ENCODE measurements at places on chromosomes 1 and 21.

- DNase-seq = no peak
These were observed 86.8 kb downstream of the COL24A1 start for GRCh38 chr1:86069757-86070145.

DNA sequence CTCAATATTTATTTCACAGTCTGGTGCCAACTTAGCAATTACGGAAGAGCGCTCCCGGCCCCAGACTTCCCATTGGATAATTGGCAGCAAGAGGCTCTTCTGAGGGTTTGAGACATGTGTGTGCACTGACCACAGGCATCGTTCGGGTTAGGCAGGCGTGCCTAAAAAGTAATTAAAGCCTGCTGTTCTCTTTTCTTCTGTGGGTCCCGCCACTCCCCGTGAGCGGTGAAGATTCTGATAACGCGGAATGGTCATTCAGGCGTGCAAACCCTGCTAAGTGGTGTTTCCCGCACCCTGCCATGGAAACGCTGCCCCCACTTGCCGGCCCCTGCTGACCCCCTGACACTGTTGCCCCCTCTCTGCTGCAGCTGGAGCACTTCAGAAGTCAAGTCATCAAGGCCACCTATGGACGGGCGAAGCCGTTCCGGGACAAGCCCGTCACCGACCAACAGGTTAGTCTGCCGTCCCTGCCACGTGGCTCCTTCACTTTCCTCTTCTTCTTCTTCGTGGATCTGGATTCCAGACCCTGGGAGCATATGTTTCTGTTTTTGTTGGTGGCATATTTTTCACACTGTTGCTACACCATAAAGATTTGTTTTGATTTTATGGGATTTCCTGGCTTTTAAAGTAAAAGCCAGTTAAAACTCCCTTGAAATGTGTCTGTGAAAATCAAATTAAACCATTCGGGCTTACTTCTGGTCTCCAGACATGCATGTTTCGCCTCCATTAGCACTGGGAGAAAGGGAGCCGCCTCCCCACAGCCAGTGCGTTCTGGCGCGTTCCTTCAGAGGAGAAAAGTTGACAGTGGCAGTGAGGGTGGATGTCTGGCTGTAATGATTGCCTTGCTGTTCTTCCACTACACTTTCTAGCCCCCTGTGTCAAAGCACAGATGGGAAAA is 79.9 kb downstream of the FHAD1 start:
- DNase-seq = no peak

GRCh38 chr1:69739251-69739605 is 171.5 kb downstream of the LRRC7 start:
- no peak for DNase-seq

- DNase-seq = no peak
These were observed 52.4 kb downstream of the HNRNPR start for GRCh38 chr1:23291706-23292105.

DNA sequence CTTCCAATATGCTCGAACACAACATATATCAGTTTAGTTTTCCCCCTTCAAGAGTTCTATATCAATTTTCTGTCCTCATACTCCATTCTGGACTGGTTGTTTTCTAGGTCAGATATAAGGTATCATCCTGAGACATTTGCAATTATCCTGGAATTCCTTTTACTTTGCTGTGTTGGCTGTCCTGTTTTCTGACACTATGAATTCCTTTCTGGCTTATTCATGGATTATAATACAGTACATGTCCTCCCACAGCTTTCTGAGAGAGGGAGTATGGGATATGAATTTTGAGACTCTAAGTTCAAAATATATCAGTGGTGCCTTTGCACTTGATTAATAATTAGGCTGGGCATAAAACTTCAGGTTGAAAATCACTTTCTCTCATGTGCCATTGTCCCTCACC is 11.9 kb downstream of the PHTF1 start:
- no peak for DNase-seq

DNA sequence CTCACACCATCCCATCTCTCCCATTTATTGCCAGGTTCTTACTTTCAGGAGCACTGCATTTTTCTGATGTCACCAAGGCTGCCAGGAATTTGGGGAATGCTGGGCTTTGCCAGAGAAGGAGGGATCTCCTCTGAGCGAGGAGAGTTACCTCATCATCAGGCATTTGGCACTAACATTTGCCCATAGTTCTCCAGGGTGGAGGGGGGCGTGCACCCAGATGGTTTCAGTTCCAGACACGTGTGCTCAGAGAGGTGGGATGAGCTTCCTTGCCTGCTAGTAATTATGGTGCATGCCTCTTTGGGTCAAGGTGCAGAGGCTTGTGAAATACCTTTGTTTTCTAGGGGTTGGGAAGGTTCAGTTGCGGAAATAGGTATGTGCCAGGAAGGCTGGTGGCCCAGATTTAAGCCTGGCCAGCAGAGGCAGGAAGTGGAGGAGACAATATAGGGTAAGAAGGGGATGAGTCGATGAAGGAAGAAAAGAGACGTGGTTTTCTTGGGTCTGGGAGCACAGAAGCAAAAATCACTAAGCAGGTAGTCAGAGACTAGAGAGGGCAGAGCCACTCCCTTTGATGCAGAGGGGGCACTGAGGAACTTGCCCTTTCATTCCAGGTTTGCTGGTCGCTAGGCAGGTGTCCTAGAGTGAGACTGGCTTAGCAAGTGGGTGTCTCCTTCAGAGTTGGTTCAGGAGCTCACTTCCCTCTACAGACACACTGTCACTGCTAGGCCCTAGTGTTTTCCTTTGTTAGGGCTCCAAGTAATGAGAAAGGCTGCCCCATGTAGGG is 7.2 kb downstream of the TUFT1 start:
- no peak for DNase-seq

DNA sequence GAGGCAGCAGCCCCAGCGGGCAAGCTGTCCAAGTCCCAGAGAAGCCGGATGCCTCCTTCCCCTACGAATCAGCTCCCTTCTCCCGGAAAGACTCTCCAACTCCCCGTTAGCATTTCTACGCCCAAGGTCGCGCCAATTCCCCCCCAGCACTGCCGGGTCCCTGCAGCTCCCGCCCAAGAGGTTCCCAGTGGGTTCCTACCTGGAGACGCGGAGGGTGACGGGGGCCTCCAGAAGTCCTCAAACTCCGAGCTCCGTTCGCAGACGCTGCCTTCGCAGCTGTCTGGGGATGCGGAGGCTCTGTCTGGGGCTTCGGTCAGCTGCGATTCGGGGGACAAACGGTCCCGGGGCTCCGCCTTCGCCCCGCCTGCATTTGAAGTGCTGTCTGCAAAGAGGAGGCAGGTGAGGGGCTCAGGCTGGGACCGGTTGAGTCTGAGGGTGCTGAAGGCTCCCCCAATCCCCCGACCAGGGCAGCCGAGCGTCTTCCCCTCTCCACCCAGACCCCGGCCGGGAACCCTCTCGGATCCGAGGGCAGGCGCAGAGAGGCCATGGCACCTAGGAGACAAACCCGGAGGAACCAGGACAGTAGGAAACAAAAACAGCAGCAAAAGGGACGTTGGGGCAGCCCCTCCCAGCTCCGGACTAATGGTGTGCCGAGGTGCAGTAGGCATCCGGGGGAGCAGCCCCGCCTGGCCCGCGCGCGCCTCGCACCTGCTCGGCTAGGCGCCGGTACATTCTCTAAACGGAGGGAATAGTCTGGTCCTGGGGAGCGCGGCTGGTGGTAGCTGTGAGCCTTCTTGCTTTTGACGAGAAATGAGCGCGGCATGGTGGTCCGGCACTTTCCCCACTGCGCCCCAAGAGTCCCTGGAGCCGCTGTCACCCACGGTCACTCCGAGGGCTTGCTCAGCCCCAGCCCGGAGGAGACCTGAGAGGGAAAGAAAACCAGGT is 3.8 kb downstream of the GFI1 start:
- peak; percentile 41 for DNase-seq

DNA sequence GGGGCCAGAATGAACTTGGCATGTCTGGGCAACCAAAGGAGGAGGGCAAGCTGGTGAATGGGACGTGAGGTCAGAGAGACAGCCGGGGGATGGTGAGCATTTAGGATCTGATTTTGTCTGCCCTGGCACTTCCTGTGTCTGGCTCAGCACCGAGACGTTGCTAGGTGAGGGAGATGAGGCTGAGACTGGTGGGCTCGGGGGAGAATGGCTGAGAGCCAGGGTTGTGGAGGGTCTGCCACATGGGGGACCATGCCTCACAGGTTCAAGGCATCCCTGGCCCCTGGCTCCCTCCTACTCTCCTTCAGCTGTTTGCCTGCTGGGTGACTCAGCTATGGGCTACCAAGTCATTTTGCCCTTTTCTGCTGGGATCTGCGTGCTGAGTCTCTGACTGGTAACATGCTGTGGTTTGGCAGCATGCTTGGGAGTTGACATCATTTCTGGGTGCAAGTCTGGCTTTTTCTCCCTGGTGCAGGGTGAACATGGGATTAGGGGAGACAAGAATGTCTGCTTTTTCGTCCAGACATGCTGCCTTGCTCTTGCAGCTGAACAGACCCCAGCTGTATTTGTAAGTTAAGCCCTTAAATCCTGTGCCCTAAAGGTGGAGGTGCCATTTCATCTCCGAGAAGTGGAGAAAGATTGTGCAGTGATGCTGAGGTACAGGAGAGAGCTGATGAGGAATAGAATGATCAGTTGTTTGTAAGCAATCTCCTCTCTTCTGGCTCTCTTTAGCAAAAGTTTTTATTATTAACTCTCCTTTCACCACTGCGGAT is 17.6 kb downstream of the GALNT2 start:
- no peak for DNase-seq

GRCh38 chr1:100452641-100453040 is 85.3 kb upstream of the GPR88 start:
- peak; percentile 84 for DNase-seq

DNA sequence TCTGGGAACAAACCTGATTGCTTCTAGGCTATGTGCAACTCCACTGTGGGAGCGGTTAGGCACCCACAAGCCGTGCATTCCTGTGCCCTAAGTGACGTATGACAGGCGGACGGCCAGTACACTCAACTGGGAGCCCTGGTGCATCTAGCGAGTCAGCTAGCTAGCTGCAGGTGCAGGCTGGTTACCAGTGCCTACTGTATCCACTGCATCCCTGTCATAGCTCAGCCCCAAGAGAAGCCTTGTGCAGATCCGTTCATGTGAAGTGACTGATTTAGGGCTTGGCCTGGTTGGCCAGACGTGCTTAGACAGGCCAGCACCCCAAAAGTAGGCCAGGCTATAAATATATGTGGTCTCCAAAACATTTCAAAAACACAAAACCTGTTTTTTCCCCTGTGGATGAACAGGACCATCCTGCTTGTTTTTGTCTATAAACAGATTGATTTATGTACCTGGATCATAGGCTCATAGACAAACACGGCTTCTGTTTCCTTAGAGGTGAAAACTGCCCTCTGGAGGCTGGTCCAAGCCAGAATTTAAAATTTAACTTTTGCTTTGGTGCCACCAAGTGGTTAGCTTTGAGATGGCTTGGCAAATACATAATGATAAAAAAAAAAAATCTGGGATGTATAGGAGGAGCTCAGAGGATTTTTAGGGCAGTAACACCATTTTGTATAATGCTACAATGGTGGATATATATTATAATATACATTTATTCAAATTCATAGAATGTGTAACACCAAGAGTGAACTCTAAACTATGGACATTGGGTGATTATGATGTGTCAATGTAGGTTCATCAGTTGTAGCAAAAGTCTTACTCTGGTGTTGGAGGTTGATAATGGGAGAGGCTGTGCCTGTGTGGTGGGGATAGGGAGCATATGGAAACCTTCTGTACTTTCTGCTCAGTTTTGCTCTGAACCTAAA is 68.5 kb downstream of the GIPC2 start:
- peak; percentile 73 for DNase-seq

GRCh38 chr1:101506541-101507164 is 269.8 kb downstream of the S1PR1 start:
- DNase-seq = peak; percentile 49

DNA sequence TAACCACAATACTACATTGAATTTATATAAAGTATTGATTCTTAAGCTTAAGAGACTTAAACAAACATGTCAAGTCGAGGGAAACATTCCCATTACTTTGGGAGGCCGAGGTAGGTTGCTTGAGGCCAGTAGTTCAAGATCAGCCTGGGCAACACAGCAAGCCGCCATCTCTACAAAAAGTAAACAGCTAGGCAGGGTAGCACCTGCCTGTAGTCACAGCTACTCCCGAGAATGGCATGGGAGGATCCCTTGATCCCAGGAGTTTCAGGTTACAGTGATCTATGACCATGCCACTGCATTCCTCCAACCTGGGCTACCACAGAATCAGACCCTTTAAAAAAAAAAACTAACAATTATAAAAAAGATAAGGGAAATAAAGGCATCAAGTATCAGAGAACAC is 50.4 kb downstream of the EIF4G3 start:
- no peak for DNase-seq

DNA sequence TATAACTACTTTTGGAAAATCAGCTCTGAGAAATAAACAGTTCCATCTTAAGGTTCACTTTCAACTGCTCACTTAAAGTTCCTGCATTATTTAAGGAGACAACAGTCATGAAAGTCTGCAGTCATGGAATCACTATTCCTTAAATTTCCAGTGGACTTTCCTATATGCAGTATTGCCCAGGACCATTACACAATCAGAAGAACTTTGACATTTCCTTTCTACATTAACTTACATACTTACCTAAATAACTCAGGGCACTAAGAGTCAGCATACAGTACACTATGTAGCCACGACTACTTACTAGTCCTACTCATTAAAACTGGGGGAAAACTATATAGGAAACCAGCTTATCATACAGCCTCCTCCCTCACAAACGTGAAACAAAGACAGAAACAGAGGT is 220.1 kb downstream of the SLC45A1 start:
- DNase-seq = no peak

GRCh38 chr1:156752843-156753482 is 1.5 kb upstream of the HDGF start:
- no peak for DNase-seq

- no peak for DNase-seq
These were observed 5.4 kb upstream of the SIM2 start for GRCh38 chr21:36693489-36694030.

- DNase-seq = no peak
These were observed 26.7 kb downstream of the CFH start for GRCh38 chr1:196678510-196678884.

GRCh38 chr1:20584890-20585289 is 4.0 kb upstream of the CDA start:
- DNase-seq = no peak

GRCh38 chr1:16072616-16073484 is 601 bp downstream of the FAM131C start:
- no peak for DNase-seq

DNA sequence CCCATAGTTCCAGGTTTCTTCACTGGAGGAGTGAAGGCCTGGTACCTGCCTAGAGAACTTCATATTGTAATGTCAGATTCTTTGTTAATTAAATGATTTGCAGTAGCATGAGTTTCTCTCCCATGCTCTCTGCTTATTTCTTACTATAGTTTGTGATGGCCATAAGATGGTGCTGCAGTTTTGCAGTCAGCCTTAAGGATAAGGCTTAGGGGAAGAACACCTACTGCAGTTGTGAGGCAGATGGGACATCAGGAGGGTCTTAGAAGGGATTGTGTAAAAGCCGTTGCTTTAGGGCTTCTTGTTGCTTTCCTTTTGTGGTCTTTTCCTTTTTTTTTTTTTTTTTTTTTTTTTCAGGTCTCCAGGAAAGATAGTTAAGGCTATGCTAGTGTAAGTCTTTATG is 61.8 kb downstream of the MACF1 start:
- no peak for DNase-seq

GRCh38 chr21:18153063-18153462 is 91.6 kb upstream of the CHODL start:
- DNase-seq = no peak

Data from CD4-positive, alpha-beta T cell treated with Interleukin-21 for 1 hour (primary cell).